ENCODE measurements at places on chromosomes 2 and 18.

- DNase-seq = no peak
Measured at GRCh38 chr2:239952251-239952650, 72.9 kb downstream of the NDUFA10 start.

DNA sequence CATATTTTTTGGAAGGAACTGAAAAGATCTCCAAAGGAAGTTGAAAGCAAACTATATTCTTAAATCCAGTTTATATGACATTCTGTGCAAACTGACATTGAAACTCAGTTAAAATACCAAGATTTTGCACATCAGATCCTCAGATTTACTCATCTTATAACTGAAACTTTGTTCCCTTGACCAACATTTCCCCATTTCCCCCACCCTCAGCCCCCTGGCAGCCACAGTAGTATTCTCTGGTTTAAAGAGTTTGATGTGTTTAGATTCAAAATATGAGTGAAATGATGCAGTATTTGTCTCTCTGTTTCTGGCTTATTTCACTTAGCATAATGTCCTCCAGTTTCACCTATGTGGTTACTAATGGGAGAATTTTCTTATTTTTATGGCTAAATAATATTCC is 99.2 kb upstream of the ITGA4 start:
- no peak for DNase-seq

- DNase-seq = no peak
Measured at GRCh38 chr2:26651799-26652198, 10.6 kb upstream of the CIB4 start.

DNA sequence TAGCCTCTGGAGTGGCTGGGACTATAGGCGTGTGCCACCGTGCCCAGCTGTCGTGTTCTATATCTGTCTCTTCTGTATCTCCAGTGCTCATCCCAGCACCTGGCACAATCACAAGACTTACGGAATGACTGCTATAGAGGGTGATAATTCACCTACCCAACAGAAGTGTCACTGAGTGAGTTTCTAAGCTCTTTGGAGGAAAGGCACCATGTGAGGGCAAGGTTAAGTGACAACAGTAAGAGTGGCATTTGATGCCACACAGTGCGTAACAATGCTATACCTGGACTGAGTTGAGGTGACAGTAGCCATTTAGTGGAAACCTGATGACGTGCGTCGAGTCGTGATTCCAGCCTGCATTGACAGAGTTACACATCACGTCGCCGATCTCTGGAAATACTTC is 89.0 kb downstream of the KCTD1 start:
- DNase-seq = no peak

- no peak for DNase-seq
Measured at GRCh38 chr18:48215876-48216638, 193.1 kb downstream of the ZBTB7C start.

GRCh38 chr2:102485147-102485785 is 12.2 kb downstream of the SLC9A4 start:
- no peak for DNase-seq

DNA sequence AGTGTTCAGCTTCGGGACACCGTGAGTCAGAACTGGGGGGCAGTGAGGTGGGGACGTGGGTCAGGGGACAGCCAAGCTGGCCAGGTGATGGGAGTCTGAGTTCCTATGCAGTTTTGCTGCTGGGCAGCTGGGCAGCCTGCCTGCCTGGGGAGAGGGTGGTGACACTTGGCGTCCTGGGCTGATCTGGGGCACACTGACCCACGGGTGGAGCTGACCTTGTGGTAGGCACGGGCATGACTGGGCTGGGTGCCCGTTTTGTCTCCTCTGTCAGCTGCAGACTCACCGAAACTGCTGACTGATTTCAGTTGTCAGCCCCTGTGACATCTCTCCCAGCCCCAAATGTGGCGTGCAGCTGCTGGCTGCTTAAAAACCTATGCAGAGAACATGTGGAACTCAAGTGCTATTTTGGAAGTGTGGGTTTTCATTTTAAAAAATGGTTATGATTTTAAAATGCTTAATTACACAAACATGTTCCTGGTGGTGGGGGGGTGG is 32.6 kb upstream of the E2F6 start:
- DNase-seq = peak; percentile 9

GRCh38 chr2:238382381-238382781 is 44.3 kb upstream of the ASB1 start:
- DNase-seq = no peak

GRCh38 chr2:74850496-74851190 is 16.7 kb downstream of the HK2 start:
- DNase-seq = no peak

- no peak for DNase-seq
Measured at GRCh38 chr2:177506505-177506904, 113.9 kb downstream of the AGPS start.

- peak; percentile 67 for DNase-seq
Measured at GRCh38 chr2:135875491-135876065, 665 bp downstream of the MCM6 start.

DNA sequence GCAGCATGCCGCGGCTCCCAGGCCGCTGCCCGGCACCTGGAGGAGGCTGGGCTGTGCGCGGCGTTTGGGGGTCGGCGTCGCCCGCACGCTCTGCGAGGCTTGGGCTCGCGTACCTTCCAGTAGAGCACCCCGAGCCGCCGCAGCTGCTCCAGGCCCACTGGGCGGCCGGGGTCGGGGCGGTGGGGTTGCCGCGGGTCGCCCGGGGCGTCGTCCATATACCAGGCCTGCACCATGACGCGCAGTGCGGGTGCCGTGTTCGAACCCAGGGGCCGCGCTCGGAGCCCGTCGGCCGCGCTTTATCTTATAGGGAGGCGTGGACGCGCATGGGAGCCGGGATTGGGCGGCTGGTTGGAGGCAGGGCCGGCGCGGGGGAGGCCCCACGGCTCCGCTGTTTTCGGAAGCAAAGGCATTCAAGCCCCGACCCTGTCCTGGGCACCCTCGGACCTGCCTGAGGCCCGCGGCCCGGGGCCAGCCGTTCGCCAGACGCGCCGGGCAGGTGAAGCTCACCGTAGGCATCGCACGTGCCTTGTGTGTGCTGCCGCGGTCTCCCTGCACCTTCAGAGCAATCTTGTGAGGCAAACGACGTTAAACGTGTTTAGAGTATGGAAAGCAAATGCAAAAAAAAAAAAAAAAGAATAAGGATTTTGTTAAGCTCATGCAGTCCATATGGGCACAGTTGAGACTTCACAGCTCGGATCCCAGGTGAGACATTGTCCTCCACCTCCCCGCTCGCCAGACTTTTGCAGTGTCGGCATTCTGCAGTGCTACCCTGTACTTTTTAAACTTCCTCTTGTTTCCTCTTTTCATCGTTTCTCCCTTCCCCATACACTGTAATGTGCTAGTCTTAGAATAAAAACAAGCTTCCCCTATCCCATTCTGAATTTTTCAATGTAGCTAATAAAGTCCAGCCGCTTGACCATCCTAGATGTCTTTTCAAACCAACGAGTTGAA is at the start of gene ADI1:
Gene ADI1 (minus strand): TSS at position 277 of the 951 bp plus-strand sequence. CDS start 44 bp downstream, at position 233.
- DNase-seq = peak; percentile 84

- no peak for DNase-seq
Measured at GRCh38 chr2:238004077-238004830, 37.4 kb downstream of the UBE2F start.

GRCh38 chr2:53697686-53698085 is 69.9 kb upstream of the CHAC2 start:
- no peak for DNase-seq

DNA sequence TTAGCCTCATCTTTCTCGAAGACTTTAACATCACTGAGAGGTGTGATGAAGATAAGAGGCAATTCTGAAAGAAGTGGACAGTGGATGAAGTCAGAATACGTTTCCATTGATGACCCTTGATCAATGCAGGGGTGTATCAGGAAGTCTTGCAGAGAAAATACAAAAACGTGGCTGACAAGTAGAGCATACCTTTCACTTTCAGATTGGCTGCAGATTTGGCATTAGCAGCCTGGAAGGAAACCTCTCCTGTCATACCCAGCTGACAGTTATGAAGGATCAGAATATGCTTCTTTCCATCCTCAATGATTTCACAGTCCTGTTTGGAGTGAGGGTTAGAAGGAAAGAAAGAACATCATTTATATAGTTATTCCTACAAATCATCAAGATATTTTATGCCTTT is 152.5 kb downstream of the PLEKHA3 start:
- DNase-seq = no peak

GRCh38 chr2:204264085-204264553 is 281.2 kb upstream of the PARD3B start:
- no peak for DNase-seq

- DNase-seq = peak; percentile 61
Measured at GRCh38 chr2:191637182-191638078, 40.5 kb upstream of the NABP1 start.

- no peak for DNase-seq
Measured at GRCh38 chr2:36253086-36253485, 102.5 kb upstream of the CRIM1 start.

- DNase-seq = peak; percentile 82
Measured at GRCh38 chr2:43459446-43460173, 136.2 kb downstream of the THADA start.

DNA sequence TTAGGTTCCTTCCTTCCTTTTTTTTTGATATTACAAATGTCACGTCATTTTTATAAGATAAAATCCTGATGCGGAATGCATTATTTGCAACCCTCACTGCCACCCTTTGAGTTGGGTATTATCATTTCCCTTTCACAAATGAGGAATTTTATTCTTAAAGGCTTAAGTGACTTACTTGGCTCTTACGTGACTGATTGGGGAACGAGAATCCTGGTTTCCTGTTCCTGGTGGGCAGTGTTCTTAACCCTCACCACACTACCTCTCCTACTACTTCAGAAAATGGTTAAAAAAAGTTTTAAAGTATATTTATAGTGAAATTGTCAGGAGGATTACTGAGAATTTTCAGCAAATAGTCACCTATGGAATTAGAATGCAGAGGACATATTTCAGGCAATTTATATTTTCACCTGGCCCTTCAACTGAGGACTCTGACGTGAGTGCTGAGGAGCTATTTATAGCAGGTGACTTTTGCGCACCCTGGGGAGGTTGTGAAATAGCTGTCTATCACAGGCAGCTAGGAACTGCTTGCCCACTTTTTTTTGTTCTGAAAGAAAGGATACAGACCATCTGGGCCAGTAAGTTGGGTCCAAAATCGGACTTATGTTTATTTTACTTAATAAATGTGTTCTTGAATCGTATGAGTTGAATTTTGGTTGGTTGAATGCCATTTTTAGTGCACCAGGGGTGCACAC is 18.7 kb upstream of the RASGRP3 start:
- DNase-seq = no peak

- no peak for DNase-seq
Measured at GRCh38 chr2:129459200-129459876, 520.1 kb upstream of the RAB6C start.

- peak; percentile 67 for DNase-seq
Measured at GRCh38 chr2:133504566-133505505, 63.4 kb downstream of the NCKAP5 start.

DNA sequence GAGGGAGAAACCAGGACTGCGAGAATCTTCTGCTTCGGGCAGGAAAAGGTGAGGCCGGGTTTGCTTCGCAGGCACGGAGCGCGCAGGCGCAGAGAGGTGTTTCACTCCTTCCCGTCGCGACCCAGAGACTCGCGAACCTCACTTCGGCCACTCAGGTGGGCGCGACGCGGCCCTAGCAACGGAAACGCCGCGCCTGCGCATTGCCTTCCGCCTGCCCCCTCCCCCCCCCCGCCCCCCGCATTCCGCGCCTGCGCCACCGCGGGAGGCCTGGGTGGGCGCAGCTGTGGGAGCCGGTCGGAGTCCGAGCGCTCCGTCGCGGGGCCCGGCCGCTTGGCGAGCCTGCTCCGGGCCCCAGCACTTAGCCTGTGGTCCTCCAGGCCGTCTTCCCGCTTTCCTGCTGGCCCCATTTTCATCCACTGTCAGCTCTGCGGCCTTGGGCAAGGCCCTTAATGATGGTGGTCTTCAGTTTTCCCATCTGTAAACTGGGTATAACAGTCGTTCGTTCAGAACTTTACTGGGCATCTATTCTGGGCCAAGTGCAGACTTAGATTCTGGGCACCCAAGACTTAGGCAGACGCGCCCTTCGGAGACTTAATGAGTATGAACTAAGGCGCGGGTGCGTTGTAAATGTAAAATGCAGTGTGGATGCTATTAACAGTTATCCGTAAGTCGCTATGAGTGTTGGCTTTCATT is 62.1 kb upstream of the ACKR3 start:
- DNase-seq = peak; percentile 11

- DNase-seq = peak; percentile 37
Measured at GRCh38 chr2:133586978-133587377, 18.7 kb upstream of the NCKAP5 start.

- no peak for DNase-seq
Measured at GRCh38 chr2:160022162-160022561, 40.3 kb downstream of the PLA2R1 start.

DNA sequence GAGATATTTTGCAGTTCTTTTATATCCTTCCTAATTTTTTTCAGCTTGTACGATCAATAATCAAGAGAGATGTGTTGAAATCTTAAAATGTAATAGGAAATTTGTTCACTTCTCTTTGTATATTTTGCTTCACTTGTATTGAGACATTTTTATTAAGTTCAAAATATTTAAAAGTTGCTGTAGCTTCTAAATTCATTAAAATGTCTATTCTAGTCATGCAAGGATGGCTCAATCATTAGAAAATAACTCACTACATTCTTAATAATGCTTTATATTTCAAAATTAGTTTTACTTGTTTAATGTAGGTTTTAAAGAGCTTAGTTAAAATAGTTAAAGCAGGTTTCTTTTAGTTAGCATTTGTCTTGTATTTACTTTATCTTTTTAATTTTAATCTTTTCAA is 308.4 kb downstream of the CYRIA start:
- no peak for DNase-seq

DNA sequence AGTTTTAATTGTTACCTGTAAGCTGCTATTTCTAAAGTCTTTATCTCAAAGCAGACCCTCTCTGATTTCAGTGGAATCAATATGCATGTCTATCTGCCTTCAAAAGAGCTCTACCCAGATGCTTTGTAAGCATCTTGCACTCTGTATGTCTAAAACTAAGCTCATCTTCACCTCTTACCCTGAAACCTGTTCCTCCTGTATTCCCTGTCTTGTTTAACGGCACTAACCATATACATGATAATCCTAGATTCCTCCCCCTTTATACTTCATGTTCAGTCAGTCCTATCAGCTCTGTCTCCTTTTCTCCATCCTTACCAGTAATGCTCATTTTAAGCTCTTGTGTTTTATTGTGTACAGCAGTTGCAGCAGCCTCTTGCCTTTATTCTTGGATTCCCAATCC is 12.8 kb downstream of the ZC3H15 start:
- DNase-seq = no peak

DNA sequence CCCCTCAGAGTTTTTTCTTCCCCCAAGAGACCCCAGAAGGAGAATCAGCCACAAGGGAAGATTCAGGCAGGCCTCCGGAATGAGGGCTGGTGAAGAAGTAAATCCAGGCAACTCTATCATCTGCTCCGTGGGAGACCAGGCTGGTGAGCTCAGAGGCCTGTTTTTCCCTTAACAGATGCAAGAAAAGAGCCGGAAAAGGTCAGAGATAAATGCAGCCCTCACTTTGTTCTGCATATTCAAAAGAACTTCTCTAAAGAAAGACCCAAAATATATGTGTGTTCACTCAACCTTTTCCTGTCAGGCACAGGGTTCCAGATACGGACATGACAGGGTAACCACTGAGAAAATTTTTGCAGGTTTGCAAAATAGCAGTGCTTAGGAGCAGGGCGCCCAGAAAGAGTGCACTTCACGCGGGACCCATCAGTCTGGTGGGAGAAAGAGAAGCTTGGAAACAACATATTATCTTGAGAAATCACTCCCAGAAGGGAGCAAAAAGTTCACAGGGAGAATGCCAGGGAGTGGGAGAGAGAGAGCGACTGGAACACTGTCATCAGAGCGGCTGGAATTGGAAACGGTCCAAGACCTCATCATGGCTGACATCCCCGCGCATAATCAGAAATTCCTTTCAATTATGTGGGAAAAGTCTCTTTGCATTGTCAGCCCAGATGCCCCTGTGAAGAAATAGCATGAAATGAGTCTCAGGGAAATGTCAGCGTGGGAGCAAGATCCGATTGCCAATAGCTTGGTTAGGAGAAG is 244.8 kb upstream of the SLC14A2 start:
- no peak for DNase-seq

All from EL (cell line).